Peyer's patch (tissue), 4 donors: ENCODE measurements at places on chromosomes 2 and 18. TPM values are rescaled to one million over a fixed set of nuclear protein-coding genes. Genes with fewer than 3 reads are reported as not detected.

ALLC gene
- not detected for total RNA-seq

MERTK gene
- 56.9 TPM for total RNA-seq

MYO3B gene
- not detected for total RNA-seq

COL5A2 gene
- 11.5 TPM for total RNA-seq

MPHOSPH10 gene
- total RNA-seq = 24.3 TPM

CD226 gene
- total RNA-seq = 0.66 TPM

UGT1A5 gene
- 15.0 TPM for total RNA-seq
